ENCODE measurements at places on chromosomes 16 and 17.

GRCh38 chr16:48525201-48526057 lies 84.6 kb downstream of the N4BP1 start:
- DNase-seq, result no peak

GRCh38 chr16:23362460-23363317 lies 60.6 kb downstream of the SCNN1B start:
- no peak for DNase-seq

DNA sequence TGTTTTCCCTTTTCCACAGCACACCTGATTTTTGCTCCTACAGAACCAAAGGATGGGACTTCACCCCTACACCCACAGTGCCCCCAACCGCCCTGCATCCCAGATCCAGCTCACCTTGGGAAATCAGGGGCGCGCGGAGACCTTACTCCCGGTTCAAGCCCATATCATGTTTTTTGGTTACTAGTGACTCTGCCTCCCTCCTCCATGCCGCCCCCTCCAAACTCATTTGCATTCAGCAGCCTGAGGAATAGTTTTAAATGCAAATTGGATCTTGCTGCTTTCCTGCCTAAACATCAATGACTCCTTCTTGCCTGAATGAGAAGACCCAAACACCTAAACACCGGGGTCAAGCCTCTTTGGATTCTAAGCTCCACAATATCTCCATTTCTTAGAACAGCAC lies 331.8 kb downstream of the TMEM114 start:
- DNase-seq, result no peak

DNA sequence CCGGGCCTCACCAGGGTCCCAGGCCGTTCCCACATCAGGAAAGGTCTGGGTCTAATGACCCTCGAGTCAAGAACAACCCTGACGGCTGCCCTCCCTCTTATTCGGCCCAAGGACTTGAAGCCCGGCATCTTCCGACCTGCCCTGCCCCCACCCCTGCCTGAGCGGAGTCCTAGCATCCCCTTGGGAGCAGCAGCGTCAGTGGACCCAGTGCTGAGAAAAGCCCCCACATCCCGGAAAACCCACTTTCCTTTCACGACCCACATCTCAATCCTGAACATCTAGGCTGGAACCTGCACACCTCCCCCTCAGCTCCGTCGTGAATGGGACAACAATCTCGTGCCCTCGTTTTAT lies 769 bp downstream of the TMEM88 start:
- DNase-seq, result no peak

DNA sequence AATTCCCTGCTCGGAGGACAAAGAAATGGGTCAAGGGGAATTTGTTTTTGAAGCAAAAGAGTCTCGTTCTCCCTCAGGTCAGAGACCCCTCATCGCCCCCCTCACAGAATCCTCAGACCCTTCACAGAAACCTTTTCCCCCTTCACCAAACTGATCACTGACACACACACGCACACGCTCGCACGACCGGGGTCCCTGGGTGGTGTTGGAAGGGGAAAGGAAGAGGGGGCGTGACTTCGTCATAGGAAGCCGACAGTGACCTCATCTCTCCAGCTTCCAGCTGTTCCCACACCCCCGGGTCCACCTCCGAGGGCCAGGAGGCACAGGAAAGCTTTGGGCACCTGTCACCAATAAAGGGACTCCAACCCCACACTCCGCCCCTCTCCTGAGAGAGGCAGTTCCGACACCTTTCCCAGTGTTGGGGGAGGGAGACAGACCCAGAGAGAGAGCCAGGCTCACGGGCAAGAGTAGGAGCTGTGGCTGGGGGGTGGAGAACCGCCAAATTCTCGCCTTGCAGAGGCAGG lies 1.2 kb downstream of the ASGR1 start:
- DNase-seq, result peak; percentile 65

- DNase-seq, result no peak
Observed at GRCh38 chr17:40418428-40418706, 671 bp upstream of the TOP2A start.

DNA sequence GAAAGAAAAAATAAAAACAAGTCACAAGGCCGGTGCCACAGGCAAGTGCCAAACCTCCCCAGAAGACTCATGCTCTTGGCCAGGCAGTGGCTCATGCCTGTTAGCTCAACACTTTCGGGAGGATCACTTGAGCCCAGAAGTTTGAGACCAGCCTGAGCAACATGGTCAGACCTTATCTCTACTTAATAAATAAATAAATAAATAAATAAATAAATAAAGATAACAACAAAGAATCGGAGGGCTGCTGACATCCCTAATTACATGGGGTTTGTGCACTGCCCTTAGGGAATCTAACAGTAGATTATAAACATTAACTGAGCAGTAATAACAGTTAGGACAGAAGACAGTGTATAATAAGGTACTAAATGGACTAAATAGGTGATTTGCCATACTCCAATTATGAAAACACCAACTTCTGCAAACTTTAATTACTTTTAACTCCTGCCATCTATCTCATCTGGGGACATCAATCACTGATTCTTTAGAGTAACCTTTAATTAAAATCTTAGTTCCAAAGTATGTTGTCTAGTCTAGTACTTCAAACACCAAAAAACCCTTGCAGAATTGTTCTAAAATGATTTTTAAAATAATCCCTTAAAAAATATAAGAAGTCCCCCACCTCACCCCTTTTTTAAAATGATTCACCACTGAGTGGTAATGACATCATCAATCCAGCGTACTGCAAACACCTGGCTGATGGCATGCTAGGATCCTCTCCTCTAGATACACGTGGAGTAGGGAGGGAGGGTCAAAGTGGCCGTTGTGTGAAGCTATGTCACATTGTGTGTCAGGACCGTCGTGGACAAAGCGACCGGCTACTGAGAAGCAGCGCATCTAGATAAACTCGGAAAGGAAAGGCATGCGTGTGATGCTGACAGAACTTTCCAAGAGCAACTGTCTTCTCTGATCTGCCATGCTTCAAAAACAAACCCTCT lies 28.5 kb downstream of the CYTH1 start:
- no peak for DNase-seq

- DNase-seq, result peak; percentile 9
Observed at GRCh38 chr17:81978524-81979298, 1.3 kb downstream of the ASPSCR1 start.

DNA sequence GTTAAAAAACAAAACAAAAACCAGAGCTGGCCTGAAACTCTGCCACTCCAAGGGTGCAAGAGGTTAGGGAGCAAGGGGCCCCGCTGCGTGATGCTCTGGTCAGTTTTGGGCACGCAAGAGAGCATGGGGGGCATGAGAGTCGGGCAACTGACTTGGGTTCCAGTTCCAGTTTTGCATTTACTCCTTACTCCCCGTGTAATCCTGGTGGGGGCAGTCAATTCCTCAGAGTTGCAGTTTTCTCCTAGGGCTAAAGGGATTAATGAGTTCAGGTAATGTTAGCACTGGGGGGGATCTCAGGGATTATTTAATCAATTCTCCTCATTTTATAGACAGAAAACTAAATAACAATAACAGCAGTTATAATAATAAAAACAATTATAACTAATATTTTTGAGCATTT lies 72.9 kb upstream of the PMFBP1 start:
- DNase-seq, result no peak

DNA sequence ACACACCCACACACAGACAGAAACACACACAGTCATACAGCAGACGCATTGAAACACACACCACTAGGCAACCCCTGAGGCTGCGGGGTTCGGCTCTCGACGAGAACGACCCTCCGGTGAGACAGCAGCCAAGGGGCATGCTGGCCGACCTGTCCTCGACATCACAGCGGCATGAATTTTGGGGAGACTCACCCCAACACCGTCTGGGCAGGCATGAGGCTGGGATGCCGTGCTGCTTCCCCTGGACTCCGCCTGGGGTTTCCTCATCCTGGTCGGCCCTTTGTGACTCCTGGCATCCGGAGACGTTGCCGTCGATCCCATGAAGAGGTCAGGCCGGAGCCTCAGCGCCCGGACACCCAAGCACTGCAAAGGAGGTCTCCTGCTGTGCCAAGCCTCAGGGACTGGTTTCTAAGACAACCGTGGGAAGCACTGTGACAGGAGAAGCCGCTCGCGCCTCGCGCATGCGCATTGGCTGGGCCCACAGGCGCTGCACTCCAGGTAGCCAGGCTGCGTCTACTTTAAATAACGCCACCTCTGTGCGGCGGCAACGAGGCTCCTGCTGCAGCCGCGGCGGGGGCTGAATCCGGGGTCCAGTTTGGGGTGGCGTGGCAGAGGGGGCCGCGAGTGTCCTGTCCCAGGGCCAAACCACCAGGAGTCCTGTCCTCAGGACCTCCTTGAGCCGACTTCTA lies 13.8 kb upstream of the KCNJ18 start:
- no peak for DNase-seq

- DNase-seq, result no peak
Observed at GRCh38 chr17:69640073-69640472, 225.6 kb downstream of the MAP2K6 start.

DNA sequence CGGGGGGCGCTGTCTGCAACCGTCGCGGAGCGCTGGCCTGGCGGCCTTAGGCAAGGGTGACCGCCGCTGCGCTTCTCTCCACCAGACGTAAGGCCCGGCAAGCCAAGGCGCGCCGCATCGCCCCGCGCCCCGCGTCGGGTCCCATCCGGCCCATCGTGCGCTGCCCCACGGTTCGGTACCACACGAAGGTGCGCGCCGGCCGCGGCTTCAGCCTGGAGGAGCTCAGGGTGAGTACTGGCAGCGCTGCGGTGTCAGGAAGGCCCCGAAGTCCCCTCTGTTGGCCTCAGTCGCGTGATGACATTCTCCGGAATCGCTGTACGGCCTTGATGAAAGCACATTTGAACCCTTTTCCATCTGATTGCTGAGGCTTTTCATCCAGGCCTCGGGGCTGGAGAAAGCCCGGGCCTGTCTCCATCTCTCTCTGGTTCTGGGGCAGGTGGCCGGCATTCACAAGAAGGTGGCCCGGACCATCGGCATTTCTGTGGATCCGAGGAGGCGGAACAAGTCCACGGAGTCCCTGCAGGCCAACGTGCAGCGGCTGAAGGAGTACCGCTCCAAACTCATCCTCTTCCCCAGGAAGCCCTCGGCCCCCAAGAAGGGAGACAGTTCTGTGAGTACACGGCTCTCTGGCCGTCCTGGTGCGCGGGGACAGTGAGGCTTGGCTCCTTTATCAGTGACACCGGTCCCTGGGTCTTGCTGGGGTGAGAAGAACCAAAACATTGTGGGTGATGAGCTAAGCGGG lies 831 bp downstream of the RPL13 start:
- DNase-seq, result no peak

DNA sequence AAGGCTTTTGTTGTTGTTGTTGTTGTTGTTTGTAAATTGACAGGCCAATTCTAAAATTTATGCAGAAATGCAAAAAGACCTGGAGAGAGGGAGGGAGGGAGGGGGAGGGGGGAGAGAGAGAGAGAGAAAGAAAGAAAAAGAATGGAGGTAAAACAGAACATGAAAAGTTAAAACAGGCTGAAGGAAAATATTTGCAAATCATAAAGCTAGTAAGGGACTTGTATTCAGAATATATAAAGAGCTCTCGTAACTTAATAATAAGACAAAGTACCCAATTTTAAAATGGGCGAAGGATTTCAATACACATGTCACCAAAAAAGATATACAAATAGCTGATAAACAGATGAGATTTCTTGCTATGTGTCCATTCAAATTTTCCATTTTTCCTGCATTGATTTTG lies 15.4 kb downstream of the TNRC6C start:
- DNase-seq, result no peak

DNA sequence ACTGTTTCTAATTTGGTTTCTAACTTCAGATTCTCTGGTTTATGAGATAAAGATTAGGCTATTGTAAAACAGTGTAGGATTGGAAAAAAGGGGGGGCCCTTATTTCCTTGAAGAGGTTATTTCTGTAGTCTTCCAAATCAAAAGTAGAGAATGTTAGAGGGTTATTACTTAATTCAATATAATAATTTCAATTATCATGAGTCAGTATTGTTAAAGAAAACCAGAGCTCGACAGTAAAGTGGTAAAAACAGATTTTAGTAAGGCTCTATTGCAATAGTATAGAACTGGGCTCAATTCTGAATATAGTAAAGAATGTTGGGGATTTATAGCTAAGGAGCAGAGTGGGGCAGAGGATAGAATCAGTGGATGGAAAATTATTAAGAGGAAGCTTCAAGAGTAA lies 140.0 kb downstream of the TANC2 start:
- DNase-seq, result no peak

DNA sequence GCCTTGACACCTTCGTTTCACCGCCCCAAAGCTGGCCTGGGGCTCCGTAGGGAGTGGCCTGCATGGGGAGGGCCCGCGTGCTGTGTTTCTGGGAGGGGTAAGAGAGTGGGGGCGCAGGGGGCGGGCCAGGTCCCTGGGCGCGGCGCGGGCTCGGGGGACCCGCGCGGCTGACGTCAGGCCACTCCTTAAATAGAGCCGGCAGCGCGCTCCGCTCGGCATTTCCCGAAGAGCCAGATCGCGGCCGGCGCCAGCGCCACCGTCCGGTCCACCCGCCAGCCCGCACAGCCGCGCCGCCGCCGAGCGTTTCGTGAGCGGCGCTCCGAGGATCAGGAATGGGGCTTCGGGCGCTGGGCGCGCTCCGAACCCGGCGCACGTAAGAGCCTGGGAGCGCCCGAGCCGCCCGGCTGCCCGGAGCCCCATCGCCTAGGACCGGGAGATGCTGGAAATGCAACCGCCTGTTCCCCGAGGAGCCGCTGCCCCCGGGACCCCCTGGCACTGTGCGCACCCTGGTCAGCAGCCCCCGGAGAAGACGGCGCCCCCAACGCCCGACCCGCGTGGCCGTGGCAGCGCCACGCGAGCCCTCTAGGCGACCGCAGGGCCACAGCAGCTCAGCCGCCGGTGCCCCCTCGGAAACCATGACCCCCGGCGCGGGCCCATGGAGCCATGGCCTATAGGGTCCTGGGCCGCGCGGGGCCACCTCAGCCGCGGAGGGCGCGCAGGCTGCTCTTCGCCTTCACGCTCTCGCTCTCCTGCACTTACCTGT lies at the start of gene HS3ST2:
HS3ST2 (plus strand) TSS at position 215 of the 763 bp plus-strand sequence; CDS start at position 664, 449 bp downstream.
- DNase-seq, result peak; percentile 70

GRCh38 chr17:4531988-4532736 lies 23.0 kb downstream of the MYBBP1A start:
- no peak for DNase-seq

DNA sequence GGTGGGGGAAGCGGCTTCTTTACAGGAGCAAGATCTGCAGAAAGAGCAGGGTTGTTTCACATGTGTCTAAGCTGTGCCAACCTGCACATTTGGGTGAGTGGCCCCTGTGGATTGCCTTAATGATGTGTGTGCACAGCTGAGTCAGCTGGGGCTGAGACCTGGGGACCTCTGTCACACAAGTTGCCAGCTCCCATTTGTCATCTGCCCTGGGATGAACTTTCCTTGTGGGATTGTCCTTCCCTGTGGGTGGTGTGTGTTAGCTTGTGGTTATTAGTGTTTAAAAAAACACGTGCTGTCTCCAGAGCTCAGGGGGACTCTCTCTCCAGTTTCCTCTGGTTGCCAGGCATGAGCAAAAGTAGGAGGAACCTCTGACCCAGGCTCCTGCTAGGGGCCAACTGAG lies 400.5 kb upstream of the CCL2 start:
- DNase-seq, result no peak

GRCh38 chr17:4764595-4764994 lies 7.1 kb upstream of the TM4SF5 start:
- DNase-seq, result no peak

GRCh38 chr16:67847064-67847861 lies at the start of gene CENPT:
TSS of gene CENPT (minus strand) at chr16:67847693. CDS start at chr16:67833859, 13,834 bp downstream.
- DNase-seq, result no peak

- no peak for DNase-seq
Observed at GRCh38 chr17:35295686-35296085, 52.8 kb downstream of the SLFN5 start.

- no peak for DNase-seq
Observed at GRCh38 chr17:82343560-82343959, 10.0 kb upstream of the SECTM1 start.

All from WERI-Rb-1 (cell line).